ENCODE measurements at places on chromosomes 7 and 10. TPM values are rescaled to one million over a fixed set of nuclear protein-coding genes. Genes with fewer than 3 reads are reported as not detected.

Gene CRYGN
- total RNA-seq = 3.9 TPM

Gene TEX47
- not detected for total RNA-seq

Gene POLL
- 37.1 TPM for total RNA-seq

Gene DDX56
- total RNA-seq = 58.4 TPM

Gene PIK3CG
- 6.6 TPM for total RNA-seq

Gene SPDYE2
- total RNA-seq = 0.31 TPM

Gene ZNF503
- total RNA-seq = 30.2 TPM

Gene BEND7
- total RNA-seq = 28.6 TPM

Gene CAMK2G
- 30.5 TPM for total RNA-seq

Gene COL28A1
- 182 TPM for total RNA-seq

Gene SYCE1
- total RNA-seq = 0.22 TPM

Gene ACSM6
- total RNA-seq = 0.49 TPM

Gene TEX36
- not detected for total RNA-seq

Gene PLXNA4
- total RNA-seq = 9.0 TPM

Gene DRGX
- total RNA-seq = not detected

Gene TAS2R4
- 5.1 TPM for total RNA-seq

Gene CYP26C1
- total RNA-seq = 0.85 TPM

Gene ZNF736
- total RNA-seq = 22.1 TPM

Gene MCMBP
- total RNA-seq = 52.1 TPM

Gene TSPAN12
- 7.6 TPM for total RNA-seq

Gene CFAP58
- 0.67 TPM for total RNA-seq

Gene ENTPD1
- 28.7 TPM for total RNA-seq

Gene SLC26A3
- not detected for total RNA-seq

Gene ASAH2
- 4.0 TPM for total RNA-seq

Gene DUSP5
- total RNA-seq = 53.5 TPM

Gene HSPA12A
- total RNA-seq = 139 TPM

Gene TSPAN33
- 11.8 TPM for total RNA-seq

Gene ADCY1
- 5.5 TPM for total RNA-seq

Gene SEMA3C
- total RNA-seq = 143 TPM

Gene SPDYE18
- 1.5 TPM for total RNA-seq

Gene TMEM196
- total RNA-seq = not detected

Gene CALCR
- 0.62 TPM for total RNA-seq

Gene OR2A7
- 3.7 TPM for total RNA-seq

Gene TMEM225B
- total RNA-seq = 3.5 TPM

Gene ASIC3
- total RNA-seq = 4.7 TPM

Gene FAM13C
- 25.0 TPM for total RNA-seq

Gene C10orf143
- total RNA-seq = 4.8 TPM

Gene OR13A1
- not detected for total RNA-seq

Gene STEAP2
- 65.2 TPM for total RNA-seq

Gene GJD4
- total RNA-seq = not detected

Gene FAM25A
- total RNA-seq = not detected

Gene ANKRD7
- 1.0 TPM for total RNA-seq

Gene GTF2IRD1
- 29.5 TPM for total RNA-seq

Gene MACROH2A2
- 6.7 TPM for total RNA-seq

Gene GIMAP6
- 32.7 TPM for total RNA-seq

Gene PNLIP
- total RNA-seq = 2.8 TPM

Measured in sciatic nerve (tissue), 2 donors.